ENCODE measurements at places on chromosomes 3 and 15. TPM values are rescaled to one million over a fixed set of nuclear protein-coding genes. Genes with fewer than 3 reads are reported as not detected.

Gene SNX22
- 0.78 TPM for total RNA-seq

Gene CHL1
- total RNA-seq: not detected

GRCh38 chr3:55965776-55966175 lies 478.7 kb upstream of the WNT5A start:
- H3K4me3 ChIP-seq: no peak overlapping the region
- H3K36me3 ChIP-seq: peaks cover 13% of the 10 kb centered on the region
- no peak for DNase-seq
- peaks cover 24% of the 10 kb centered on the region for H3K4me1 ChIP-seq
- no peaks in the 10 kb centered on the region for H3K27me3 ChIP-seq

Gene PRICKLE2
- 43.2 TPM for total RNA-seq

DNA sequence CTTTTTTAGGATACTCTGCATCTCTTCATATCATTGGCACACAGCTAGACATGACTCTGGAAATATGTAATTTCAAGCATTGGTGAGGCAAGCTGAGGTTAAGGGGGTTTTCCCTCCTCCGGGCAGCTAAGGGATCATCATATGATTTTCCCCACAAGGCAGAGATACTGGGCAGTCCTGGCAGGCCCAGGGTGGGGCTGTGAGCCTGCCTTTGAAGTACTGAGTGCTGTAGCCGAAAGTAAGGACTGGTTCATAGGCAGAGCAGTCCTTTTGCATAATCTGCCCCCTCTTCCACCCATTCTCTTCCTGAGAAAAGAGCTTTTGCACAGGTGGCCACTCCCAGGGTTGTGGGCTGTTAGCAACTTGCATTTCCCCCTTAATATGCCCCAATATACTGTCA lies 168.8 kb upstream of the MANF start:
- H3K27me3 ChIP-seq: no peaks in the 10 kb centered on the region
- no peak overlapping the region for H3K4me3 ChIP-seq
- H3K4me1 ChIP-seq: no peaks in the 10 kb centered on the region
- no peak for DNase-seq
- H3K27ac ChIP-seq: no peak overlapping the region
- H3K36me3 ChIP-seq: peaks cover 18% of the 10 kb centered on the region

- H3K4me1 ChIP-seq: peaks cover 7% of the 10 kb centered on the region
- peaks cover 5% of the 10 kb centered on the region for H3K36me3 ChIP-seq
- H3K27me3 ChIP-seq: no peaks in the 10 kb centered on the region
- no peak overlapping the region for H3K27ac ChIP-seq
Measured at GRCh38 chr3:111667621-111668239, 72.6 kb upstream of the ZBED2 start.

DNA sequence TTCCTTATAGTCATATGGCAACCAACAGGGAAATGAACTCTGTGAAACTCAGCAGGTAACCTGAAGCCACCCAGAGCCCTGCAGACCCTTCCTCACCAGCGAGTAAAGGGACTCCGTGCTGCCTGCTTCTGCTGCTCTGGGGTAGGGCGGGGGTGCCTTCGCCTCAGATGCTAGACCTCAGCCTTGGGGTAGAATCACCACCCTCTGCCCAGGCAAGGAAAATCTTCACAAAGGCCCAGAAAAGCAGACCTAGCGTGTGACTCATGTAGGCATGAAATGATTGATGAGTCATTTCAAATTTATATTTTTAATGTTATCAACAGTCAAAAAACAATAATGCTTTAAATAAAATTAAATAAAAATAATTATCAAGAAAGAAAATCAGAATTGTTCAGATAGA lies 6.6 kb downstream of the STIMATE start:
- peaks cover 16% of the 10 kb centered on the region for H3K4me1 ChIP-seq
- no peak overlapping the region for H3K4me3 ChIP-seq
- H3K27ac ChIP-seq: no peak overlapping the region
- peaks cover 3% of the 10 kb centered on the region for H3K36me3 ChIP-seq

DNA sequence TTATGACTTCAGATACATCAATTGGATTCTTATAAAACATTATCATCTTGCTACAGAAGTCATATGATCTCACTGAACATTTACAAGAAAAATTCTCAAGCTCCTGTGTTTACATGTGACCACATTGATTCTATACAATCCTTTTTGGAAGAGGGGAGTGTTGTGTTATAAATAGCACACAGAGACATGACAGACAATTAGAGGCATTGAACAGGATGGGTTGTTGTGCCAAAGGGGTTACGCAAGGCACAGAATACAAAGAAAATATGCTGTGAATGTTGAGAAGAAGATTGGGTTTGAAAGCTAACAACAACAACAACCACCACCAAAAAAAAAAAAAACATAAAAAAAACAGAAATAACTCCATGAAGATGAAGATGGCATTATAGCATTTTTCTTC lies 32.5 kb upstream of the TBL1XR1 start:
- no peak overlapping the region for H3K27ac ChIP-seq
- H3K36me3 ChIP-seq: peaks cover 4% of the 10 kb centered on the region
- no peak overlapping the region for H3K4me3 ChIP-seq
- DNase-seq: no peak
- H3K4me1 ChIP-seq: no peaks in the 10 kb centered on the region

GRCh38 chr3:46282696-46283095 lies 40.4 kb downstream of the CCR3 start:
- no peak overlapping the region for H3K4me3 ChIP-seq
- no peaks in the 10 kb centered on the region for H3K4me1 ChIP-seq
- H3K36me3 ChIP-seq: no peaks in the 10 kb centered on the region
- no peak for DNase-seq

Gene C3orf20
- 0.09 TPM for total RNA-seq

DNA sequence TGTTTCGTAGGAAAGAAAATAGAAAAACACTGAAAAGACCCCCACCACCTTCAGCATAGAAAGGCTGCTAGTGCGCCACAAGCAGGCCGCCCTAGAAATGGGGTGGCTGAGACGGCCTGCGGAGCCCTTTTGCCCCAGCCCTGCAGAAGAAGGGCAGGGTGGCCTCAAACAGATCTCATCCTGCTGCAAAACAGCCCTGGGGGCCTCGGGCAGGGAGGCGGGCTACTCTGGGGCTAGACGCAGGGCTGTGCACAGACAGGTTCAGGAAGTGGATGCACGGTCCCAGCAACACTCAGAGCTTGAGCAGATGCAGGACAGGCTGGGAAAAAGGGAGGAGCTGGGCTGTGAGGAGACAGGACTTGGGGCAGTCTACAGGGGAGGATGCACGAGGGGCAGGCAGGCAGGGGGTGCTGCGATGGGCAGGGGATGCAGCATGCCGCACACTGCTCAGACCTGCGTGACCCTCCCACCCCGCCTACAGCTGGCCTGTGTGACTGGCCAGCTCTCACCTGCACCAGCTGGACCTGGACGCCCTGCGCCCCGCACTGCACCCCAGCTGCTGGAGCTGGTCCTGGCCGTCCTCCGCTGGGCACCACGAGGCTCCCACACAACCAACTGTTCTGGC lies 34.3 kb downstream of the ZXDC start:
- no peak for DNase-seq
- no peaks in the 10 kb centered on the region for H3K27me3 ChIP-seq
- H3K4me3 ChIP-seq: no peak overlapping the region
- no peak overlapping the region for H3K27ac ChIP-seq

All from mesothelial cell of epicardium (in vitro differentiated cells).